NCI-H226 (cell line): ENCODE measurements at places on chromosomes 3 and 15.

GRCh38 chr15:92624401-92624991, 31.1 kb downstream of the FAM174B start:
- no peak for DNase-seq

GRCh38 chr3:31275038-31275572, 257.6 kb upstream of the STT3B start:
- peak; percentile 50 for DNase-seq

GRCh38 chr3:101134331-101134730, 141.1 kb upstream of the ABI3BP start:
- no peak for DNase-seq

- no peak for DNase-seq
Observed at GRCh38 chr3:171200750-171201088, 174.2 kb upstream of the SLC2A2 start.

GRCh38 chr15:61649046-61649445, 411.2 kb downstream of the VPS13C start:
- no peak for DNase-seq

- DNase-seq = peak; percentile 48
Observed at GRCh38 chr3:13896473-13897154, 16.7 kb upstream of the WNT7A start.

GRCh38 chr15:41828807-41829141, 882 bp downstream of the JMJD7 start:
- no peak for DNase-seq

DNA sequence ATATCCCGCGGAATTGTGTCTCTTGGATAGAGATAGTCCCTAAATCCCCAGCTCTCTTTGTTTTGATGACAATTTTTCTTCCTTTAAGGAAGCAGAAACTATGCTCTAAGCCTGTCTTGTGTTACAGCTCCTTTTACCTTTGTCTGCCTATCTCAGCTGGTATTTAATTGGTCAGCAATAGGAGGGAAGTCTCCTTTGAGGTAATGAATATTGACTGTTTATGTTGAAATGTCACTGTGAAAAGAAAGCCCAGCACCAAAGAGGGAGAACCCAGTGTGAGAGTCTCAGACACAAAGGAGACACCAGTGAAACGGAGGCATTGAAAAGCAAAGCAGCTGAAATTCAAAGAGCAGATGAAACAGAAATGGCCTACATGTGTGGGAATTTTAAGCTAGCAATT, 372.6 kb downstream of the NR2F2 start:
- DNase-seq = no peak

DNA sequence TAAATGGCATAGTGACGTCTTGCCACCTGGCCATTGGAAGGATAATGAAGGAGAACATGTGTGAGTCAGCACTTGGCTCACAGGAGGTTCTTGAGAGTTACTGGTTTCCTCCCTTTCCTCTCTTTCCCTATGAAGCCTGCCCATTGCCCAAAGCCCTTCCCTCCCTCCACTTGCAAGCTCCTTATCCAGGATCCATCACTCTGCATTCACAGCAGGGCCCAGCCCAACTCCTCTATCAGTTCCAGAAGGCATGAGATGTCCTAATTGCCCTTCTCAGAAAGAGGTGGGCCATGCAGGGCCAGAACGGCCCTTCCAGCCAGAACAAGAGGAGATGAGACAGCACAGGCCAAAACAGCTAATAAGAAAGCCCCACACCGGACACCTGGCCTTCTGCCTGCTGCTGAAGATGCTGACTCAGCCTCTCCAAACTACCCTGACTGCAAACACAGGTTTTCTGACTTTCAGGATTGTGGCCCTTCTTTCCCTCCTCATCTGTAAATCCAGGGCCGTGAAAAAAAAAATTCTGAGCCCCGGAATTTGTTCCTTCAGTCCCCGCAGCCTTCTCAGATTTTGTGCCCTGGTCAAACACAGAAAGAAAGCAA, 29.7 kb downstream of the HAPLN3 start:
- peak; percentile 61 for DNase-seq

GRCh38 chr15:62834686-62835329, 207.7 kb upstream of the TPM1 start:
- peak; percentile 40 for DNase-seq

DNA sequence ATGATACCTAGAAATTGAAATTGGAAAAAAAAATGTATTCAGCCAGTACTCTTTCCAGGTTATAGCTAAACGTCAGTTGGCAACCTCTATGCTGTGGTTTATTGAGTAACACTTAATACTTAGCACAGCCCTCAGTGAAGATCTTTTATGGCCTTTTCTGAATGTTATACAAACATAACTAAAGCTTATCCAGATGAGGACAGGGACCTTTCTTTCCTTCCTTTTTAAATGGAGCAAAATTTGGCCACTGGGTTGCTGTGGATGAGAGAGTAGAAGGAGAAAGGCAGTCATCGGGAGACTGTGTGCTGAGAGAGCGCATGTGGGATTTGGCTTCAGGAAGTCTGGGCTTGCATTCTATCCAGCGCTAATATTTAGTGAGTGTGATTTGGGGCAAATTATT, 36.1 kb downstream of the IGF1R start:
- DNase-seq = peak; percentile 31

- DNase-seq = peak; percentile 50
Observed at GRCh38 chr15:76448755-76449154, 112.2 kb downstream of the ISL2 start.

DNA sequence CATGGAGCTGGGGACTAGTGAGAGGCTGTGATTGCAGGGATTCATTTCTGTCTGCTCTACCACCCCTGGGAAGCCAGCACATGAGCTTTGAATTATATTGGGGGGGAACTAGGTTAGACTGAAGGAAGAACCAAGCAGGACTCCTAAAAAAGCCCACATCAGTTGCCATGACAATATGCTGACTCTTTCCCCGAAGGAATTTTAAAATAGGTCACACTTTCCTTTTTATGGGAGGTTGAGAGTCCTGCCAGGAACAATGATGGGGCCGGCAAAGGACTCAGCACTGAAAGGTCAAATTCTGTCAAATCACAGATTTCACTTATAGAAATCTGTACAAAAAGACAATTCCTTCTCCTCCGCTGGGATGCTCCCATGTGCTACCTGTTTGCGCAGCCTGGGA, 130.8 kb downstream of the ZNF621 start:
- DNase-seq = no peak

- no peak for DNase-seq
Observed at GRCh38 chr15:70855764-70856163, 1.8 kb upstream of the LARP6 start.

- DNase-seq = no peak
Observed at GRCh38 chr15:64048781-64049460, 2.6 kb upstream of the DAPK2 start.

DNA sequence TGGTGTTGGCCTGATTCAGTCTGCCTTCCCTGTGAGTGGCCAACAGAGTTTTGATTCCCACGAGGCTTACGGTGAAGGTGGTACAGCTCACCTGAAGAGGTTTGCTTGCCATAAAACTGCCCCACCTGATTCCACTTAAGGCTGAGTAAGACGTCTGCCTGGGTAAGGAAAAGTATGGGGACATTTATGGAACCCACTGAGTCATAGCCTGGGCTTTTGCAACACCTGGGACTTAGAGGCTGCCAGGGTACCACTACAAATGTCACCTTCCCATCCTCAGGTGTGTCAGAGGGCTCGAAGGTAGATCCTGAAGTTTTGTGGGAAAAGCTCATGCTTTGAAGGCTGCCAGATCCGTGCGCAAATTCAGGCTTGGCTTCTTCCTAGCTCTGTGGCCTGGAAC, 56.9 kb upstream of the SLCO2A1 start:
- no peak for DNase-seq

GRCh38 chr3:126916546-126916945, 66.4 kb upstream of the PLXNA1 start:
- DNase-seq = no peak

DNA sequence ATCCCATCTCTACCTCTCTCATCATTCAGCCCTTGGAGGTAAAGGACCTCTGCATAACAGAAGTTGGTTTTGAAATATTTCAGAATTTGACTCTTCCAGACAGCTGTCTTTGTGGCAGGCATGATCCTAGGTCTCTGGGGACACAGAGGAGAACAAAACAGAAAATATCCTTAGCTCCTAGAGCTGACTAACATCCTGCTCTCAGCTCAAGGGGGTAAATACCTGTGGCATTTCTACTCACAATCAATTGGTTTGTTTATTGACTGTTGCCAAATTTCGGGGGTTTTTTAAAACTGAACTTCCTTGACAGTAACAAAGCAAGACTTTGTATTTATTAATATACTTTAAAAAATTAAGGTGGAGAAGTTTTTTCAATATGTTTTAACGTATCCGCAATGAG, 78.8 kb downstream of the EOMES start:
- DNase-seq = no peak

DNA sequence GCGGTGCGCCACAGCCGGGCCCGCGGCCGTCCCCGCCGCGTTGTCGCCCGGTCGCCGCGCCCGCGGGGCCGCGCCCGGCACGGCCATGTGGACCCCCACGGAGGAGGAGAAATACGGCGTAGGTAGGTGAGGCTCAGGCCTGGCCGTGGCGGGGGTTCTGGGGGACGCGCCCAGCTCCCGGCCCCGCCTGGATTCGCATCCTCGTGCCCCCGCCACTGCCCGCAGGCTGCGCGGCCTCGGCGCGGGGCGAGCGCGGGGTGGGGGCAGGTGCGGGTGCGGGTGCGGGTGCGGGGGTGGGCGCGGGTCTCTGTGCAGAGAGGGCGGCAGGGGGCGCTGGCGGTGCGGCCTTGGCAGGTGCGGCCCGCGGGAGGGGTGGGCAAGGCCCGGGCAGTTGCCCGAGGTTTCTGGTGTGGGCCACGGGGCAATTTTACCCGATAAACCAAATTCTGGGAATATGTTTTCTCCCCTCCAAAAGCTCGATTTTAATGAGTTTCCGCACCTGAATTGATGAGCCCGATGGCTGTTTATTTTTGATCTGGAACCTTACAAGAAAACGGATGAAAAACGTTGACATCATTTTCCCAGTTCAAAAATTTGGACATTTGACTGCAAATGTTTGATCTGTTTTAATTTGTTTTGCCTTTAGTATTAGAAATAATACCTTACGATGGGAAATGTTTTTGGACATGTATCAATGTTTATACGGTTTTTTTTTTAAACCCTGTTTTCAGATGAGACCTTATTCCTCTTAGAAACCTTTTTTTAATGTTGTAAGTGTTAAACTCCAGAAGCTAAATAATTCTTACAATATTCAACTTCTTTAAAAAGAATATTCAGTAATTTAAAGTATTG, 678 bp downstream of the DOCK3 start:
- no peak for DNase-seq

- no peak for DNase-seq
Observed at GRCh38 chr15:60720493-60721256, 241.7 kb upstream of the ICE2 start.

DNA sequence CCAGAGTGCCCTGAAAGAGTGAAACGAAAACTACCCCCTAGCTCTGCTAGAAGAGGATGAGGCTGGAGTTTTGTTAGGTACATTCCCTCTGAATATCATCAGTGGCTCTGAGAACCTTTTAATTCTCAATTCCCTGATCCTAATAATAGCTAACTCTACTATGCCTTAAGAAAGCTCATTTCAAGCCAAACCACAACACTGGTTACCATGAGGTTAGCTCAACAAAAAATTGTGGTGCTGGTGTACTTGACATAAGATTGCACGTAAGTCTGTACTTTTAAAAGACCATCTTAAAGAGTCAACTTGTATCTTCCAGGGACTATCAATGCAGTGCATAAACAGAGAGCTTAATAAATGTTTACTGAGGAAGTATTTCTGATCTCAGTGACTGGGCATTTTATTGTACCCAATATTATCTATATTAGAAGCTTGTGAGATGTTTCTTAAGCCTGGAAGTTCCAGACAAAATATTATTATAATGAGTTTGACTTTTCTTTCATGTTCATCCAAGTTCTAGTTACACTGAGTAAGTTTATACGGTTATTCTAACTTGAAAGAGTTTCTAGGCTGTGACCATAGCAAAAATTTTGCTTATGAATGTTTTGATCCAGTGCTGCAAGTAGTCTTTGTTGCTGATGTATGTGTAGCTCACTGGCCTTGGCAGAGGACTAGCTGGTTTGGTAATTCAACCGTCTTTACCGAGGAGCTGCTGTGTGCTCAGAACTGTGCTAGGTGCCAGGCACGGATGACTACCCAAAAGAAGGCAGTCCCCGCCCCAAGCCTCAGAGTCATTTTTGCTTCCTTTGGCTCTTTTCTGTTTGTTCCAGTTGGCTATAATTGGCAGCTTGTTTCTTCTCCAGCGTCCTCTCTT, 334.4 kb upstream of the TRIM42 start:
- no peak for DNase-seq

DNA sequence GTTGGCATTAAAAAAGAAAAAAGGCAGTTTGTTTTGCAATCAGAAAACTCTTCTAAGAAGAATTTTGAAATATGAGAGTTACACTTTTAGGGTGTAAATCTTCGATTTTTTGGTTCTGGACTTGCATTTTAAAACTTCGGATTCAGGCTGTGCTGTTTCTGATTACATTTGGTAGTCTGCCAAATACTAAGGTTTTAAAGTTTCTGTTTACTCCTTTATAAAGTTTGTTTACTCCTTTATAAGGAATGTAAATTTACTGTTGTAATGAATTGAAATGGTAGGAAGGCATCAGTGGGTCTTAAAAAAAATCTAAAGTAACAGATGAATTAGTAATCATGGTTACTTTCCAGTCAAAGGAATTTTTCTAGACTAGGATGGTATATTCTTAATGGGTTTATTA, 14.1 kb downstream of the FXR1 start:
- DNase-seq = no peak

GRCh38 chr3:128486681-128487537, 6.1 kb downstream of the GATA2 start:
- DNase-seq = peak; percentile 20

DNA sequence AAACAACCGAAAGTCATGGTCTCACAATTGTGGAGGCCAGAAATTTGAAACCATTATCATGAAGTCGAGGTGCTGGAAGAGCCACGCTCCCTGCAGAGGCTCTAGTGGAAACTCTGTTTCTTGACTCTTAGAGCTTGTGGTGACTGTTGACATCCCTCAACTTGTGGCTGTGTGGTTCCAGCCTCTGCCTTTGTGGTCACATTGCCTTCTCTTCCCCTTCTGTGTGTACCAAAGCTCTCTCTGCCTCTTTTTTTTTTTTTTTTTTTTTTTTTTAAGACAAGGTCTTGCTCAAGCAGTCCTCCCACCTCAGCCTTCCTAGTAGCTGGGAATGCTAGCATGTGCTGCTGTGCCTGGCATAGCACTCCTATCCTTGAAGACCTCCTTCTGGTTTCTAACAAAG, 48.7 kb upstream of the CRTC3 start:
- no peak for DNase-seq

DNA sequence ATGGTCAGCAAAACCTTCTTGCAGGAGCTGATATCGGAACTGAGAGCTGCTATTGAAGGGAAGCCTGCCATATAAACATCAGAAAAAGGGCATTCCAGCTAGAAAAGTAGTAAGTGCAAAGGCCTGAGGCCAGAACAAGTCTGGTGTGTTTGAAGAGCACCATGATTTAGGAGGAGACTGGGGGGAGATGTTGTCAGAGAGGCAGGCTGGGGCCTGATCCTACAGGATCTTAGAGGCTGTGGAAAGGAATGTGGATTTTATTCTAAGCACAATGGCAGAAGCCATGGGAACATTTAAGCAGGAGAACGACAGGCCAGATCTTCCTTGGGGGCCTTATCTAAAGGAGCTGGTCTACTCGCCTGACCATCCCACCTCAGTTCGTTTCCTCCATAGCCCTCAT, 5.1 kb upstream of the MUC13 start:
- DNase-seq = no peak
